ENCODE measurements at places on chromosomes 1 and 21.

GRCh38 chr1:47403321-47403910, 12.7 kb upstream of the FOXE3 start:
- no peak for DNase-seq

- DNase-seq = no peak
These were observed 47.1 kb downstream of the EXTL2 start for GRCh38 chr1:100847361-100848082.

GRCh38 chr1:17773591-17774326, 18.6 kb downstream of the ACTL8 start:
- DNase-seq = no peak

DNA sequence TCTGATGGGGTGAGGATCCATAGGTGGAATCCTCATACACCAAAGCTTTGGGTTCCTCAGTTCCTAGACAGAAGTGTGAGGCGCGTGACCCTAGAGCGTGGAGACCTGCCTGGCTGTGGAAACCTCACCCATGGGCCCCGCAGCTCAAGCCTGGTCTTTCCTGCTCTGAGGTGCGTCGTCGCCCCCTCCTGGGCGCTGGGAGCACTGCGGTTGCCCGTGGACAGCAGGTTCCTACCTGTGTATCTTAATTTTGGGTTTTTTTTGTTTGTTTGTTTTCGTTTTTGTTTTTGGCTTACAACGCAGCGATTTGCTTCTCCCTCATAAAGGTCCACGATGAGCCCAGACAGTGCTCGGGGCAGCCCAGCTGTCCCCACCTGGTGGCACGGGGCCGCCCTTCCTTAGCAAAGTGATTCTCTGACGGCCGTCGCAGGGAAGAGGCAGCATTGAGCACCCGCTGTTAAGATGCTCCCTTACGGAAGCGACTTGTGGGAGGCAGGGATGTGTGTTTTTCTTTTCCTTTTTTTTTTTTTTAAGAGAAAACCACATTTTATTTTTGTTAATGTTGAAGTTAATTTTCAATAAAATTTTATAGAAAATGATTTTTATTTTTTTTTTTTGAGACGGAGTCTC, 36.5 kb upstream of the TRAPPC10 start:
- peak; percentile 10 for DNase-seq

DNA sequence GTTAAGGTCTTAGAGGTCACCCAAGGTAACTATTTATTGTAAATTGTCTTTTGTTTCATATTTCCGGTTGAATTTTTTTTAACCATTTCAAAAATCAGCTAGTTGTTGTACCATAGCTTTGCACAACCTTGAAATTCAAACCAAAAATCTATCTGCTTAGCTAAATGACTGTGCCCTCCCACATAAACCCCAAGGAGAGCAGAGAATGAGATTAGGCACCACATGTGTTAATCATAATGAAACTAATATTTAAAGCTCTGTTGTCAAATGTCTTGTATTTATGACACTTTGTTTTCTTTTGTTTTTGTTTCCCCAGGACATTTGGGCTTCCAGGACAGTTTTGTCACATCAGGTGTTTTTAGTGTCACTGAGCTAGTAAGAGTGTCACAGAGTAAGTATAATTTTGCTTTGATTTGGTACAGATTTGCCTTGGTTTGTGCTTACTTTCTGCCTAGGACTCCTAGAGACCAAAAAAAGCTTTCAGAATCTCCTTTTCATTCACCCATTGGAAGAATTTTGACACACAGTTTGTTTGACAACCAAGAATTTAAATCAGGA, 249.9 kb downstream of the NFIA start:
- DNase-seq = no peak

- no peak for DNase-seq
These were observed 3.1 kb downstream of the LRRC40 start for GRCh38 chr1:70202173-70202758.

- no peak for DNase-seq
These were observed 51.1 kb downstream of the GLIS1 start for GRCh38 chr1:53687901-53688300.

DNA sequence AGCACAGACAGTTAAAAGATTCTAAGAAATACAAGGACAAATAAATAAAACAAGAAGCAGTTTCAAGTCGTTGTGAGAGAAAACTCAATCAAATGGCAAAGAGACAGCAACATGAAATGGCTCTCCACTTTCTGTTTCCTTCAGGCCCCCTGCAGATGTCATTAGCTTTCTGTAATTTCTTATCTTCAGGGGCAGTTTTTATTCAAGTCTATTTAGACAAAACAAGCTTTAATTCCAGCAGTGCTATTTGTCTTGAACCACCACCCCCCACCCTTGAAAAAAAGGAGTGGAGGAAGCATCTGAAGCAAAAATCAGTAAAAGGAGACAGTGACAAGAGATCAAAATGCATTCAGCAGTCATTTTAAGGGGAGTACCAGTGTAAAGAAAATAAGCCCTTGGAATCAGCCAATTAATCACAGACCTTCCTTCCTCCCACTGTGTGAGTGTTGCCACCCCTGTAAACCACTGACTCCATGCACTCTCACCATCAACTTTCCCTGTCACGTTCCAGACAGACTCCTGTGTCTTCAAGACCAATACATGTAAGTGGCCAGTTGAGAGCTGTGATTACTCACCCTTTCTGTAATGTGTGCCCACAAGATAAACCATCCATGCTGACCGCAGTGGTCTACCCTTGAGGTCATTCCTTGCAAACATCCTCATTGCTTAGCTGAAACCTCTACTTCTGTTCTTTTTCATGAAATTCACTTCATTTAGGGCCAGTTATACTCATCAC, 136.1 kb upstream of the HOOK1 start:
- DNase-seq = no peak

DNA sequence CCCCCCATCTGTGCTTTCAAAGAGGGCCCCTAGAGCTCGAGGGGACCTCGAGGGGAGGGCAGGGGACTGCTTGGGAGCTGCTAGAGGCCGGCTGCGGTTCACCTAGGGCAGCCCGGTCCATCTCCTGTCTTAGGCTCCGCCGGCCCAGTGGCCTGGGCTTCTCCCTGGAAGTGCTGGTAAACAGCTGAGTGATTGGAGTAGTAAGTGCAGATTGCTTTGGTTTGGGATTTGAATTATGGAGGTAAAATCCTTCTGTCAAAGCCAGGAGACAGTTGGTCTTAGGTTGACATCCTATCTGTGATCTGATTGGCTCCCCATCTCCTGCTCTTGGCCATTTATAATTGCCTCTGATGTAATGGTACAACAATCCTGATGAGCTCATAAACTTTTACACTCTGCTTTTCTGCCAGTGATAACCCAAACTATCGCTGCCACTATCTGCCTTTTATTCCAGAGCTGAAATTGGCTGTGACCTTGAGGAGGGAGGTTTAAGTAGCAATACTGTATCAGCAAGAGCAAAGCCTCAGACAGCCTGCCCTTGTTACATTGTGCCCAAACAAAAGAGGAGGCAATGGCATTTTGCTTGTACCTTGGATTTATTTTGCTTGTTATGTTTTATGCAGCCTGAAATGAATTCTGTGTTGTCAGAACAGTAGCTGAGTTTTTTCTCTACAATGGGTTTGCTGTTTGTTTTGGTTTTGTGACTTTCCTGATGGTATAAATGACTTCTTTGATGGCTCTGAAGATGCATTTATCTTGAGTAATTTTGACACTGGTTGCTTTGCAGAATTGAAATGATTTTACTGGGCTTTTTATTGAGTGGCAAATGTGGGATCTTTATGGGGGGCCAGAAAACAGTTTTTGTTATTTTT, 2.4 kb downstream of the ARID1A start:
- DNase-seq = peak; percentile 43

- no peak for DNase-seq
These were observed 39.2 kb upstream of the RUNX1 start for GRCh38 chr21:35088319-35088771.

DNA sequence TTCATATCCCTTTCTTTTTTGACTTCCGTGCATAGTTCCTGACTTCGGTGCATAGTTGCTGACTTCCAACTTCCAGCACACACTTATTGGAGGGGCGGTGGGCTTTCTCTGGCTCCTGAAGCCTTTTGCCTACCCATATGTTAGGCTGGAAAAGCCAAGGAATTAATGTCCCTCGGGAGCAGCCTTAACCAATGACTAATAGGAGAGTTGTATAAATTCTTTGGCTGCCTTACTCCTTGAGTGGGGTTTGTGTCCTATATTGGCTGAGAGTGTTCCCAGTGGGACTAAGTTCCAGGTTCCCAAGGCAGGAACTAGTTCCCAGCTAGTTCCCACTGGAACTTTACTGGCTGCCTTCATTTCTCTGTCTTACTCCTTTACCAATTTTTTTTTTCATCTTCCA, 105.7 kb downstream of the ZNF326 start:
- DNase-seq = no peak

- no peak for DNase-seq
These were observed 47.1 kb upstream of the PLA2G2C start for GRCh38 chr1:20233394-20233793.
